ENCODE measurements at places on chromosomes 3 and 15.

DNA sequence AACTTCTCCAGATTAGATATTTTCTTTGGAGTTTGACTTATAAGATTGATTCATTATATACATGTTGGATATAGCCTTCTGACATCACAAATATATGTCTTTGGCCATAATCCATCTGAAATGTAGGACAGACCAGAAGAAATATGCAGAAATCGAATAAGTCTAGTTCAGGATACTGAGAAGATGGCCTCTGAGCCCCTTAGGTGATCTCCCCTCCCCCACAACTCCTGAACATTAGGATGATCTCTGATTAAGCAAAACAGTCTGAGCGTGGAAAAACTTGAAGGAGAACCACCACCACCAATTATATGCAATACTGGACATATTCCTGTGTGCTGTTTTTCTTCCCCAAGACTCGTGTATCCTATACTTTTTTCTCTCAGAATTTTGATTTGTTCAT lies 3.2 kb downstream of the SETD5 start:
- DNase-seq = no peak

DNA sequence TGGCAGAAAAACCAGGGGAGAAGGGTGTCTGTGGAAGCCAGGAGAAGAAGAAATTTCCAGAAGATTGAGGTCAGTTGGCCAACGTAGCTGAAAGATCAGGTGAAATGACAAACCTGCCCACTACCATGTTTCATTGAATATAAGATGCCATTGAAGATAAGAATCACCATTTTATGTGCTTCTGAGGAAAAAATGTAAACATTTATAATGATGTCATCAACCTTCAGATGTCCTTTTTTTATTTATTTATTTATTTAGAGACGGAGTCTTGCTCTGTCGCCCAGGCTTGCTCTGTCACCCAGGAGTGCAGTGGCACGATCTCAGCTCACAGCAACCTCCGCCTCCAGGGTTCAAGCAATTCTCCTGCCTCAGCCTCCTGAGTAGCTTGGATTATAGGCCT lies 4.9 kb upstream of the PODXL2 start:
- no peak for DNase-seq

DNA sequence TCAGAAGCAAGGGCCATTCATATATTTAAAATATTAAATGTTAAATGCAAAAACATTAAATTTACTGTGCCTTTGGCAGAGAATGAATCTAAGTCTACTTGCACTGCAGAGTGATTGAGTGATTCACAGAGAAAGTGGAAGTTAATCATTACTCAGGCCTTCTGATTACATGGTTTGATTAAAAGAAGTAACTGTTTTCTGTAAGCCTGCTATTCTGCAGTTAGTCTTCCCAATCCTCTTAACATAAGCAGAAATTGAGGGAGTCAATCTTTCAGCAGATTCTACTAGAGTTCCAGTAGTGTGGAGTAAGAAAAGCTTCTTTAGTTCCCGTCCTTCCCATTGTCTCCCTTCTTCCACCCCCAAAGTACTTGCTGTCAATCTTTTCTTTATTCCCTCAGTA lies 1.5 kb downstream of the NLGN1 start:
- DNase-seq = no peak

DNA sequence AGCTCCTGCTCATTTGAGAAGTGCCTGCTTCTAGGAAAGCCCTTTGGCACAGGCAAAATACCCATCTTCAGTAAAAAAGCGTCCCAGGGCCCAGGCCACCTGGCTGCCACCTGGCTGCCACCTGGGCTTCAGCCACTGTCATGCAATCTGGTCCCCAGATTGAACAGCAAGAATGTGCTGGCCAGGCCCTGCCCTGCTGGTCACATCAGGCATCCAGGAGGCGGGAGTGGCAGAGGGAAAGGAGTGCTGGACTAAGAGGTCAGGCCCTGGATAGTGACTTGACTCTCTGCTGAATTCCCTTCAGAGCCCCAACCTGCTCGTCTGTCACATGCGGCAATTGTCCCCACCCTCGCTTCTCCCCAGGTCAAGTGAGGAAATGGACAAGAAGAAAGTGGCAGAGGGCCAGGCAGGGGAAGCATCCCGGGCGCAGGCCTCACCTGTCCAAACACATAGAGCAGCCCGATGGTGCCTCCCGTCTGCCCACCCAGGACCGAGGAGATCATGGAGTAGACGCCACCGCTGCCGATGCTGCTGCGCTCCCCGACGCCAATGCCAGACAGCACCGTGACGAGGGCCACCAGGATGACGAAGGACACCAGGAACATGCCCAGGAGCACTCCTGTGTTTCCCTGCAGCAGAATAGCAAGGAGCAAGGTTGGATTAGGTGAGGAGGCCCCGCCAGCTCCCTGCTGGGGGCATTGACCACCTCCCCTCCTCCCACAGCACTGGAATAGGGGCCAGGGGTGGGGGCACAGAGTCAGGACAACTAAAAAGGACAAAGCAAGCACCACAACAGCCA lies 25.5 kb downstream of the SLC12A8 start:
- no peak for DNase-seq

- no peak for DNase-seq
Observed at GRCh38 chr3:124653797-124654469, 76.3 kb upstream of the UMPS start.

- DNase-seq = no peak
Observed at GRCh38 chr3:195806211-195806915, 5.4 kb downstream of the MUC4 start.

GRCh38 chr3:65130782-65131181 lies 443.0 kb upstream of the ADAMTS9 start:
- no peak for DNase-seq

- DNase-seq = no peak
Observed at GRCh38 chr15:33662014-33662413, 306.3 kb upstream of the CHRM5 start.

DNA sequence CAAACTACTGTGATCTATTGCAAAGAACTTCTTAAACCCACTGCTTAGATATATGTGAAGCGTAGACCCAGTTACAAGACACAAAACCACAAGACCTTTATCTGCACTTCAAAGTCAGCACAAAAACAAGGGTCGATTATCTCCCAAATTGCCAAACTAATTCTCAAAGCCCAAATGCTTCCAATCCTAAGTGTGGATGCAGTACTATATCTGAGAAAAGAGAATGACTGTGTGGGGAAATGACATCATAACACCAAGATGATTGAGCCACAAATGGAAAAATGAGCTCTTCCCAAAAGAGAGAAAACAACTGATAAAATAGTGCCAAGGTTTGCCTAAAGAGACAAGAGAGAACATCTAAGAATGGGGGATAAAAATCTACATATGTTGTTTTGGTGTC lies 86.2 kb downstream of the MEIS2 start:
- DNase-seq = peak; percentile 75

DNA sequence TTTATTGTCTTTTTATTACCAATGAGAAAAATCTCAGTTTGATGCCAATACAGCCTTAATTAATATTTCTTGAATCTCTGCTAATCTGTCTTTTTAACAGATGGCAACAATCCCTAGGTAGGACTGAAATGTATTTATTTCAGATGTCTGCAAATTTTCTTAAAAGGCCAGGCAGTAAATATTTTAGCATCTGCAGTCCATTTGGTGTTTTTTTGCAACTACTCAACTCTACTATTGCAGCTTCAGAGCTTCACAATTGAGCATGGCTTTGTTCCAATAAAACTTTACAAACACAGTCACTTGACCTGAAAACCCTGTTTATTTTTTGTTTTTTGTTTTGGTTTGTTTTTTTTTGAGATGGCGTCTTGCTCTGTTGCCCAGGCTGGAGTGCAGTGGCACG lies 82.7 kb downstream of the RARB start:
- no peak for DNase-seq

DNA sequence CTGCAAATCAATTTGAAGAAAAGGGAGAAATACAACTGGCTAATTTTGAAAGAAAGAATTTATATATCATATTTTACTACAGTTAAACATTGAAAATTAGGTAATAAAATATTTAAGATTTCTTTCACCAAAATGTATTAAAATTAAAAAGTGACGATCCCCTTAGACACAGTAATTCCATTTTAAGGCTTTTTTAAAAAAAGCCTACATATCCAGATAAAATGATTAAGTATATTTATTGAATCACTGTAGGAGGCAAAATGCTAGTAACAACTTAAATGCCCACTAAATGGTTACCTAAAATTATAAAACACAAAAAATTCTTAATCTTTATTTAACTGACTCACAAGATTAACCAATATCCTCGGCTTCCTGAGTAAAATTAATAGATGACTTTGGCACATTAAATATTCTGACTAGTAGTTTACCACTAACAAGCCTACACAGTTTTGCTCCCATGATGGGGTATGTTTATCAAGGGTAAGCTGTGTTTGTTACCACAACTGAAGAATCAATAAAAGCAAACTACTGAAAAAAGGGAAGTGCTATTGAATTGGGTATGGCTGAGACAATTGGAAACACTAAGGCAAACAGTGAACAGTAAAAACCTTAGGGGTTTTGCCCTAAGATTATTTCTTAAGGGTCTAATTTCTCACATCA lies 28.4 kb downstream of the ANKRD28 start:
- no peak for DNase-seq

DNA sequence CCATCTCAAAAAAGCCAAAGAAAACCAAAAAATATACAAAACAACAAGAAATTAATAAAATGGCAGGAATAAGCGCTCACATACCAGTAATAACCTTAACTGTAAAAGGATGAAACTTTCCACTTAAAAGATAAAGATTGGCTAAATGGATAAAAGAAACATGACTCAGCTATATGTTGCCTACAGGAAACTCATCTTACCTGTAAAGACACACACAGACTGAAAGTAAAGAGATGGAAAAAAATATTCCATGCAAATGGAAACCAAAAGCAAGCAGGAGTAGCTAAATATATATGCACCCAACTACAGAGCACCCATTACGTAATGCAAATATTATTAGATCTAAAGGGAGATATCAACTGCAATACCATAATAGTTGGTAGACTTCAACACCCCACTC lies 49.7 kb downstream of the ADAM10 start:
- DNase-seq = no peak

DNA sequence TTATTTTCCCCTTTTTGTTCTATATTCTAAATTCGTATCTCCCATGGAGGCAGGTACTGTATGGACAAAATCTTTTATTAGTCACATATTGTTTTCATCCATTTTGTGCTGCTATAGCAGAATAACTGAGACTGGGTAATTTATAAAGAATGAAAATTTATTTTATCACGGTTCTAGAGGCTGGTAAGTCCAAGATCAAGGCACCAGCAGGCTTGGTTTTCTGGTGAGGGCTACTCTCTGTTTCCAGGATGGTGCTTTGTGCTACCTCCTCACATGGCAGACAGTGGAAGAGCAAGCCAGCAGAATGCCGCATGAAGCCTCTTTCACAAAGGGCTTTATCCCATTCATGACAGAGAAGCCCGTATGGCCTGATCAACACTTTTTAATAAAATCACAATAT lies 421.9 kb upstream of the TPRG1 start:
- no peak for DNase-seq
